ENCODE measurements at places on chromosomes 13 and 19. TPM values are rescaled to one million over a fixed set of nuclear protein-coding genes. Genes with fewer than 3 reads are reported as not detected.

GRCh38 chr13:66551128-66551527, 679.0 kb downstream of the PCDH9 start:
- DNase-seq, result no peak

- no peak for DNase-seq
Measured at GRCh38 chr13:71454509-71454908, 412.5 kb downstream of the DACH1 start.

The IFNL1 gene
- not detected for polyA plus RNA-seq

The PDX1 gene
- not detected for polyA plus RNA-seq

GRCh38 chr13:35876601-35877000, 254.6 kb downstream of the DCLK1 start:
- DNase-seq, result no peak
